Effector CD4-positive, alpha-beta T cell (primary cell): ENCODE measurements at places on chromosomes 3 and 15.

DNA sequence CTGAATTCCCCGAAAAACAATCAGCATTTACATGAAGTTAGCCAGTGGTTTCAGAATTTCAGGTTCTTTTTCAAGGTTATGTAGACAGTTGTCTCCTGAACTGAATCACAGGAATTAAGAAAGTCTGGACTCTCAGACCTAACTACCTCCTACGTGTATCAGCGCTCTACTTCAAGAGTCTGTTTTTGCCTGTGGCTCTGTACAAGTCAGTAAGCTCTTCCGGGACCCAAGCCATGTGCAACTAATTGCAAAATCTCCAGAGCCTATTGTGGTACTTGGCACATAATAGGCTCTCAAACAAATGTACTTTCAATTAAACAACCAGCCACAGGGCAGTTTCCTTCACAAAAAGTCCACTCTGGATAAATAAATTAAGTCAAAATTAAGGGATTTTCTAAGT is 414.2 kb downstream of the PDCD6IP start:
- no peak for DNase-seq

- DNase-seq, result no peak
These were observed 96.1 kb downstream of the HMG20A start for GRCh38 chr15:77516786-77517185.

DNA sequence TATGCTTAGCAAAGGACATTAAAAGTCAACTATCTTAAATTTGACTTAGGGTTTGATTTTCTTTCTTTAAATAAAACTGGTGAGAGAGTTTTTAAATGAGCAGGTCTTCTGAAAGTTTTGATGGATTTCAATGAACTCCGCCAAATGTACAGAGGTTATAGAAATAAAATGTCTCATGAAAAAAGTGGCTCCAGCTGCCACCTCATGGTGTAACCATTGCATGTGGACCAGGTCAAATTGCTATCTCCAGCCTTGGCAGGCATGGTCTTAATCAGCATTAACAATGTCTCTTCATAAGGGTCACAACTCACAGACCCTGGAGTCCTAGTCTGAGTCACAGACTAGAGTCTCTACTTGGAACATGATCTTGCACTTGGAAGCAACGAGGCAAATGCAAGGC is 182.3 kb downstream of the ADAMTS17 start:
- DNase-seq, result no peak

DNA sequence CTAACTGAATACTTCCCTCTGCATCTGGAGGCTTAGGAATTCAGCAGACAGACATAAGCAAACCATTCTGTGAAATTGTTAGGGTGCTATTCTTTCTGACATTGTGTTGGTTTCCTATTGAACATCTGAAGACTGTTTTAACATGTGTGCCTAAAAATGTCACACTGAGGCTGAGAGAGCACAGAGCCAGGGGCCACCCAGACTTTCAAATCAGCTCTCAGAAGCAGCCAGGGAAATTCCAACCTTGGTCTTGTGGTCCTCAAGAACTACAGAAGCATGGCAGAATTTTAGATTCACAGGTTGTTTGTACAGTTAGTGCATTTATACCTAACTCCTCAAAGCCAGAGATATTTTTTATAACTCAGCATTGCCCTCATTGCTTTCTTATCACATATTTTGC is 929.2 kb upstream of the CFAP20DC start:
- DNase-seq, result no peak

DNA sequence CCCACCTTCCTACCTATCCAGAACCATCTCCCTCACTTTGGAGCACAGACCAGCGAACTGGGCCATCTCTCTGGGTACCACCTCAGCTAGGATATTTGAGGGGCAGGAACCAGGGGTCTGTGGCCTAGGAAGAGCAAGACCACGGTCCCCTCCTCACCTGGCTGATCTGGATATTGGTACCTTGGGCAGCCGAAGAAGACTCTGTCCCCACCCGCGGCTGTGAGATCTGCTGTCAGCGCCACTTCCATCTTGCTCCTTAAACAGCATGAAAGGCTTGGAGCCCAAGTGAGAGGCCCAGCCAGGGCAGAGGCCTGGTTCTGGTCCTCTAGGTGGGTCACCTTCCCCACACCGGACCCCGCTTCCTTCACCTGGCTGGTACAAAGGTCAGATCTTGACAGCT is 26.6 kb downstream of the SEC61A1 start:
- no peak for DNase-seq

DNA sequence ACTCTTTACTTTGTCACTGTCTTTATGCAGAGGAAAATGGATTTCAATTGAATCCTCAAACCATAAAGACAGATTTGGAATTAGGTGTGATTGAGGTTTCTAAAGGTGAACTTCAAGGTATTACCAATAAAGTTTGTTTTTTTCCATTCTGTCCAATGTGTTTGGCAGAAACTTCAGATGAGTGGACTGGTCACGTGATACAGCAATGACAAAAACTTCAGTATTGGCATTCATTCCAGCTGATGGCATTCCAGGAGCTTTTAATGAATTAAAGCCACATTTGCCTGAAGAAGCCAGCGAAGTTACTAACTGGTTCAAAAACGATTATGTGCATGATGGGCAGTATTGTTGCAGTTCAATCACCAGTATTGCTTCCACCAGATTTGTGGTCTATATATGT is 4.5 kb upstream of the MASP1 start:
- DNase-seq, result no peak

GRCh38 chr3:69888040-69888942 is 111.2 kb upstream of the SAMMSON start:
- DNase-seq, result no peak
